Kidney tubule cell (primary cell): ENCODE measurements at places on chromosomes 4 and X.

DNA sequence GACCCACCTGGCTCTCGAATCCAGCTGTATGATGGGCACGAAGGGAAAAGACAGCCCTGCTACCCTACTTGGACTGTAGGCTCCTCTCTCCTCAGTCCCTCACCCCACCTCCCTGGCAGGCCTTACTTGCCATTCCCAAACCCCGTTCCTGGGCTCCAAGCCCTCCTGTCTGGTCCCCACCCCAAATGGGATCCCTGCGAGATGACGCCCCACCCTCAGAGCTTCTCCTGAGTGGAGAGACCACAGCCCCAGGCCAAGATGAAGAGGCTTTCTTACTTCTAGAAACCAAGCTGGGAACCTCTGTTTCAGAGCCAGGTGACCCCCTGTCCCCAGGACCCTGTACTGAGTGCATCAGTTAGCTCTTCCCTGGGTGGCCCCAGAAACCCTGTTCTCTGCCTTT lies 4.5 kb downstream of the NALF2 start:
- DNase-seq: no peak

- no peak for DNase-seq
Measured at GRCh38 chrX:148069759-148070503, 88.8 kb downstream of the FMR1NB start.

DNA sequence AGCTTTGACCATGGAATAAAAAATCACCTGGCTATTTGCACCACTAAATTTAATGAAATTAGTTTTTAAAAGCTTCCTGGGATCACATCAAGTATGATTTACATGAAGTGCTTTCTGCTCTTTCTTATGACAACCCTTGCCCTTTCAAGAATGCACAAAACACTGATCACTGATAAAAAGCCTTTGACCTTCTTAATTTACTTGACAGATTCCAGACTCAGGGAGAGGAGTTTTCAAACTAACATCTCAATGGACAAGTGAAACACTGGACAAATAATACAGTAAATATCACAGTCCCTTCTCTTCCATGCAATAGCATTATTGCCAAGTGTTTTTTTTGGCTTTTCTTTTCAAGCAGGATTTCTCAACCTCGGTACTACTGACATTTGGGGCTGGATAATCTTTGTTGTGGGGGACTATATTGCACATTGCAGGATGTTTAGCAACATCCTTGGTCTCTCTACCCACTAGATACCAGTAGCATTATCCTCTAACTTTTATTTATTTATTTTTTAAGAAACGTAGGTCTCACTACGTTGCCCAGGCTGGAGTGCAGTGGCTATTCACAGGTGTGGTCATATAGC lies 86.3 kb downstream of the ZNF827 start:
- no peak for DNase-seq

- DNase-seq: peak; percentile 50
Measured at GRCh38 chrX:136711147-136711546, 63.2 kb downstream of the CD40LG start.

DNA sequence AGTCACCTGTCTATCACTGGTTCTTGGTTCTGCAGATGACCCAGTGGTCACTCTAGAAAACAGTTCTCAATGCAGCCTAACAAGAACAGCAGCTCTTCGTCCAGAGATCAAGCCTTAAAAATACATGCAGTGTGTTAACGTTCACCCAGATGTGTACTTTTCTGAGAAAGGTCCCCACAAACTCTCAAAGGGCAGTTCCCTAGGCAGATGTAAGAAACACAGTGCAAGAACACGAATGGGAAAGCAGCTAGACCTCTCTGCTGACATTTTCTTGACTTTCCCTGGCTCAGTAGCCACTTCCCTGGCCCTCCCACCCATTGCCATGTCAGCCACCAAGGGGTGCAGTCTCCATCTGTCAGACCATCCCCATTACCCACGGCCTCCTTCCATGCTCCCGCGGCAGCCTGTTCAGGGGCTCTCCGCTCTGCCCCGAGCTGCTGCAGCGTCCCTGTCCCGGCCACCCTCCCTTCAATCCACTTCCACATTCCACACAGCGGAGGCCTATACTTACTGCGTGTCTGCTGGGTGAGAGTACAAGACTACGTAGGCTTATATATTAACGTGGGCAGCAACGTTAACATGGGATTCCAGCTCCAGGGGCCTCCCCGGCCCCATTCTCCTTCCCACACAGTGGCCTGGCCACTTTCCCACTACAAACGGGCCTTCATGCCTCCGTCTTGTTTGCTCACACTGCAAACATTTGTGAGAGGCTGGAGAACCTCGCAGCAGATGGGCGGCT lies 34.3 kb downstream of the IRF2 start:
- DNase-seq: peak; percentile 78

- DNase-seq: peak; percentile 54
Measured at GRCh38 chr4:53558065-53558801, 33.1 kb downstream of the LNX1 start.

DNA sequence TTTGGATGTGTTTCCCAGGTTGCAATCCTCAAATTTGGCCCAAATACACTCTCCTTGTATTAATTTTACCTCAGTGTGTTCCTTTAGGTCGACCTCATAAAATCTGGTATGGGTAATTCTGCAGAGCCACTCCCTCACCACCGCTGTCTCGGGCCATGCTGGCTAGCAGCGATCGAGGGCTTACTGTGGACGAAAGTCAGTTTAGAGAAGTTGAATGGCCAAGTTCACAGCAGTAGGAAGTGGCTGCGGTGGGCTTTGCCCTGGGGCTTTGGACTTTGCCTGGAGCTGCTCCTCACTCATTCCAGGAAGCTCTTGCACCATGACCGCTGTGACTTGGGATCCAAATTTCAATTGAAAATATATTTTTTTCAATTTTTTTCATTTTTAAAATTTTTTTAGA lies 19.6 kb downstream of the TMEM187 start:
- DNase-seq: no peak
